ENCODE measurements at places on chromosomes 2 and 18.
A peak's percentile ranks its signal among the peaks of the same experiment; 100 is the strongest.

- DNase-seq: no peak
Observed at GRCh38 chr2:205802065-205802464, 119.8 kb downstream of the NRP2 start.

DNA sequence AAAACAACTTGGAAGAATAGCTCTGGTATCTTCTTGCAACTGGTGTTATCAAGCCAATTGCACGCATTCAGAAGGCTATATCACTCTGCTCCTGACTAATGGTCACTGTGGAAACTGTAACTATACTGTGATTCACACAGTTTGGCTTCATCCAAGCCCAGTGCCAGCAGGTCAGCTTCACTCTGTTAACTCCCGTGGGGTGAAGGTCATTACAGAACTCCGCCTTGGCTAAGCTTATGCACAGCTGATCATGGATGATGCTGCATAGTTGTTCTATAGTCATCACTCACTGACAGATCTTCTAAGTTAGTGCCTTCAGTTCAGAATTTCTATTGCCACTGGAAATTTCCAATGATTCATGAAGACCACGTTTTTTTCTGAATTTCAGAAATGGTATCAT lies 497.2 kb upstream of the NETO1 start:
- DNase-seq: no peak

DNA sequence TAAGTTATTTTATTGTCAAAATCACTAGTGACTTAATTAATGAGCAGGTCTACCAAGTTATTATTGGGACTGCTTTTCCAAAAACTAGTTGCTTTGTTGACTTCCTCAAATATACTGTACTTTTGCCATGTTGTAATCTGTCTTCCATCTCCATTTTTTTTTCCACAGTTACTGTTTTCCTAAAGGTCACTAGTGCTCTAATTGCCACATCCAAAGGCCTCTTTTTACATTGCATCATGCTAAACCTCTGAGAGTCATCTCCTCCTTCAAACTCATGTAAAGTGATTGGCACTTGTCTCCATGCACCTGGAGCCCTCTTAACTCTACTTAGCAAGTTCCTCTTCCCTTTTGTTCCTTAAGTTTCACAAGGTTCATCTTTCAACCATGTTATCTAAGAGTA lies 11.8 kb downstream of the PMAIP1 start:
- no peak for DNase-seq

DNA sequence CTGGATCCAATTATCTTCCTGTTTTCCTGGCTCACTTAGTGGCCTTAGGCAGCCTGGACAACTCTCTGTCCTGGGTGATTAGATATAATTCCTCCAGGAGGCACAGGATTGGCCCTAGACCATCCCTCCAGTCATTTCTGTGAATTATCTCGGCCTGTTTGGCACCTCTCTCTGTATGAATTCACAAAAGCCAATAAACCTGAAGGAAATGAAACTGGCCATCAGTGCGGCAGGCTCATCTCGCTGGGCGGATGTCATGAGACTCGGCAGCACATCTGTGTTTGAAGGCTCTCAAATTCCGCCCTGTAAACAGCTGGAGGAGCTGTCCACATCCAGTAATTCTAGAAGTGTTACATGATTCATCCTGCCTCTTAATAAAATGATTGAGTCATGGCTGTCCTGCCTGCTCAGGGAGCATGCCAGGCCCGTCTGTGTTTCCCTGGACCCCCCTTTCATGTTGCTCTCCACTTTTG lies 38.6 kb downstream of the ACOXL start:
- DNase-seq: no peak

- DNase-seq: no peak
Observed at GRCh38 chr2:241858206-241859016, at the start of gene PDCD1. Gene PDCD1 (minus strand): TSS chr2:241858894. CDS start chr2:241858838, 56 bp downstream.

- no peak for DNase-seq
Observed at GRCh38 chr18:27996801-27997272, 180.1 kb downstream of the CDH2 start.

DNA sequence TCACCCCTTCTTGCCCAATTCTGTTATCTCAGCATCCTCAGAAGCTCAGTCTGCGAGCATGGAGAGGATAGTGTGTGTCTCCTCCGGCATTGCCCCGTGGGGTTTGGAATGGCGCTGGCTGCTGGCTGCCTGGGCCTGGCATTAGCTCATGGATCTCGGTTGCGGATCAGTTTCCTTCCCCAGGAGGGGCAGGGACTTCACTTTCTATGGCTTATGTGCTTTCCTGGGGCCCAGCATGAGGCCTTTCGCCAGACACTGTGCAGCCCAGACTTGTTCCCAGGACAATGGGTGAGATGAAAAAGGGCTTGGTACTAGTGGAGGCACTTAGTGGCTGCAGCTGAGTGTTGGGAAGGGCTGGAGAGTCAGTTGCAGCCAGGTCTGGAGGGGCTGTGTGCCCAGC lies 143.3 kb downstream of the GLI2 start:
- no peak for DNase-seq

DNA sequence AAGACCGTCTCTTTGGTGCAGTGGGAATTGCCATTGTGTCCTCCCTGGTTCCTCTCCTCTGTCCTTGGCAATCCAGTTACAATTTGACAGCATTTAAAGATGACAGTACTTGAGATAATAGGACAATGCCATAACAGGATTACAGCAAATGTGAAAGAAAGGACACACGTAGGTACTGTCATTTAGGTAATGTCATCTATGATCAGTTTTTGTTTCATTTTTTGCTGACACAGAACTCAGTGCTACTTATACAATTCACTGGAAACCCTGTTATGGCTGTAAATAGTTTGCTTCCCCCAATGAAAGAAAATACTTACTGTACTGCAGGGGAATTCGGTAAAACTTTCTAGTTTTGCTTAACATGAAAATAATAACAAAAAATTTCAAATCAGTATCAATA lies 65.2 kb downstream of the BCL11A start:
- no peak for DNase-seq

DNA sequence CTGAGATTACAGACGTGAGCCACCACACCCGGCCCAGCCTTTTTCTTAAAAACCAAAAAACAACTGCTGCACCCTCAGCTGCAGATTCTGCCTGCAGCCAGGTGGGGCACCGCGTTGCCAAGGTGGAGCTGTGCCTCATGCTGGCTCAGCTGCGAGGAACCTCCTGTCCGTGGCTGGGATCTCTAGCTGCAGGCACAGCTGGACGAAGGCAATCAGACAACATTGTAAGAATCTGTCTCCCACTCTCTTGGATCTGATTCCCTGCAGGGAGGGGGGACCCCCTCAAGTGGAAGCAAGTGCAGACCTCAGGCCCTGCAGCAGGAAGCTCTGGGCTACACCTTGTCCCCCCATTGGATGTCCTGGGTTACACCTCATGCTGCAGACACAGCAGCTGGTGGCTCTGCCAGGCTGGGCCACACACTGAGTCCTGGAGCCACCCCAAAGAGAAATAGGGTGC lies 24.1 kb downstream of the CIDEA start:
- no peak for DNase-seq

- DNase-seq: no peak
Observed at GRCh38 chr18:12397793-12398192, 9.9 kb upstream of the PRELID3A start.

- no peak for DNase-seq
Observed at GRCh38 chr18:49061239-49061990, 110.7 kb upstream of the SMAD7 start.

GRCh38 chr2:5846881-5847280 lies 154.7 kb downstream of the SOX11 start:
- no peak for DNase-seq

- peak; percentile 92 for DNase-seq
Observed at GRCh38 chr18:58119819-58120218, 75.8 kb downstream of the NEDD4L start.

DNA sequence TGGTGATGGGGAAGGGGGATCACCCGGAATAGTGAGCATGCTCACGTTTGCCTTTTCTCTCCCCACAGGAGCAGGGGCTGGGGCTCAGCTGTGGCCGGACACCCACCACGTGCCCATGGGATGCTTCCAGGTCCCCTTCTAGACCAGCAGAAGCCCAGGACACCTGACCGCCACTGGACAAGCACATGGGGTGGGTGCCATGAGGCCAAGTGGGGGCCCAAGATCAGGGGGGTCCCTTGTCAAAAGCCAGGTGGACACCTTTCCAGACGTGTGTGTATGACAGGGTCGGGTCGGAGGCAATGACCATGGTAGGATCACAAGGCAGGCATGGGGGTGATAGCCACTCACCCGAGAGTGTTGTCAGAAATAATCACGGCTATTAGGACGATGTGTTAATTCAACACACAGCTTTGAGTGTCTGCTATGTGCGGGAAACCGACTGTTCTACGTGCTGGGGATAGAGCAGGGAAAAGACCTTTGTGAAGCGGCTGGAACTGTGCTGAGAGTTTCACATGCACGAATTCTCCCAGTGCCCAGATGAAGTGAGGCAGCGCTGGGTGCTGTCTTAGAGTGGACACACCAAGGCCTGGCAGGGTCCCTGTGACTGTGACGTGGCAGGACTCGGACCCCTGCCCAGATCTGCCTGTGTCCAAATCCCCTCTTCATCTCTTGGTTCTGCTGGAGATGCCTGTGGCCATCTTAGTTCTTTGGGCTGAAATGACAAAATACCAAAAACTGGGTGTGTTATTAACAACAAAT lies 244.7 kb downstream of the NDUFA10 start:
- no peak for DNase-seq

DNA sequence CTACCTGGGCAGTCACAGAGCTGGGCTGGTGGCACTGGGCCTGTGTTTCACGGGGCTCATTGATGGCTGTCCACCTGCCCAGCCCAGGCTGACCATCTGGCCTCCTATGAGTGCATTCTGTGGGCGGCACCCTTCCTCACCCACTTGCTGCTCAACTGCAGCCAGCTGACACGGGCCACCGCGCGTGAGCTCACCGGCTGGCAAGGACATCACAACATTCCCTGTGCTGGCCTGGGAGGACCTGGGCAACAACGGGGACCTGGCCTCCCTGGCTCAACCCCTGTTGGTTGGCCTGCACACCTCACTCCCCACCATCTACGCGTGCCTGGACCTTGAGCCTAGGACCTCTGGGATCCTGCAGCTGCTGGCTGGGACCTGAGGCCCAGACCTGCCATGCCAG lies 98.2 kb upstream of the DTNA start:
- no peak for DNase-seq

DNA sequence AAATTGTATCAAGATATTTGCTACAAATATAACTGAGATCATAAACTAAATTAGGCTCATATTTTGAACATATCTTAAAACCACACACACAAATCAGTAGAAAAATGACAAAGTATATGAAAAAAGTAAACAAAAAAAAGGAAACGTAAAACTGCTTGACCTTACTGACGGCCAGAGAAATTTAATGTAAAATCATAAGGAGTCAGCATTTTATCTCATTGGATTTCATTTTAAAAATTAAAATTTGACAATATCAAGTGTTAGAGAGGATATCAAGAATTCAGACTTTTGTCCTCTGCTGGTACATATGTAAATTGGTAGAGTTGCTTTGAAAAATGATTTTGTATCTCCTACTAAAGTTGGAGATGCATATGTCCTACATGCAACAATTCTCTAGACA lies 209.2 kb upstream of the ZC3H15 start:
- no peak for DNase-seq

- DNase-seq: no peak
Observed at GRCh38 chr18:56662063-56662408, 10.9 kb downstream of the WDR7 start.

GRCh38 chr2:218387369-218388194 lies 5.5 kb downstream of the SLC11A1 start:
- DNase-seq: no peak

DNA sequence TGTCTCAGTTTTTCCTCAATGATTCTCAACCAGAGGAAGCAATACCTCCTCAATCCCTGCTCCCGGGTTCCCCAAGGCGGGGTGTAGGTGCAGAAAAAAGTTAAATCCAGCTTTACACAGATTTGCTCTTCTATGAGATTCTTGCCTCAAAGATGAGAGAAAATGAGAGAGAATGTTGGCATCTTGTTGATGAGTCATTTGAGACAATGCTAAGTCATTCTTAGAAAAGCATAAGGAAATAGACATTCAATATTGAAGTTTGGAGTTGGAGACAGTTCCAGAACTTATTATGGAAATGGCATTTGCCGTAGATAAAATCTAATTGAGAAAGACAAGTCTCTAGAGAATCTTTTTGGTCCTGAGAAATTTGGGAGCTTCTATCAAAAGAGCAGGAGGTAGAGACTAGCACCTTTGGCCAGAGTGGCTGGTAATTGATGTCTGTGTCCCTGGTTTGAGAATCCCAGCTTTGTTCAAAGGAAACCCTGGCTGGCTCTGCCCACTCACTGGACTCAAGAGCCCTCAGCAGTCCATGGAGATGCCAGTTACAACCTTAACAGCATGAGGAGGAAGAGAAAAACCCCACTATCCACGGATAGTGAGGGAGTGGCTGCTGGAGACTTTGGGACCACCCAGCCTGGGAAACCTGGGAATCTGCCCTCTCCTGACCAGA lies 181.2 kb downstream of the FAM124B start:
- no peak for DNase-seq

GRCh38 chr18:1916869-1917523 lies 654.3 kb downstream of the METTL4 start:
- DNase-seq: no peak

DNA sequence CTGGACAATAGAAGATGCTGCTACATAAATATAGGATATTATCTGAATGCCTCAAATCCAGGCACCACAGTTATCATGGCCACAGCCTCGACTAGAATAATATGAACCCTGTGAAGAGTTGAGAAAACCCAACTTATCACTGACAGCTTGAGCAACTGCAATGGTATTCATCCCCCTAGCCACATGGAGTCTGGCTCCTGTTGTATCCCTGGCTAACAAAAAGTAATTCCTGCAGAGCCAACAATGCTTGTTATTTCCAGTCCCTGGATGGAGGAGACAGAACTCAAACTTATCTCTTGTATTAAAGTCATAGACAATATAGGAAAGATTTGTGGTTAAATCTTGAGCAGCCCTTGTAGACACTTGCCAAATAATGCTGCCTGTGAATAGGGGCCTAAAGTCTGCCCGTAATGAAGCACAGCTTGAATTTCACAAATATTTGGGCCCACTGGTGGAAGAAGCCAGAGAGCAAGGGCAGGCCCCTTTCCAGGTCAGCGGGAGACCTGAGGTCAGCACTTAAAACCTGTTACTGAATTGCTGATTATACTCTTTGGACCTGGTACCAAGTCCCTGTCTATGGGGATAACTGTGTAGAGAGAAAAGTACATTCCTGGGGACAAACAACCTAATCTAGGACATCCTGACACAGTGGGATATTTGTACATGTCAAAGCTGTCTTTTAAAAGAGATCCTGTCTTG lies 28.4 kb upstream of the SUCLG1 start:
- no peak for DNase-seq

DNA sequence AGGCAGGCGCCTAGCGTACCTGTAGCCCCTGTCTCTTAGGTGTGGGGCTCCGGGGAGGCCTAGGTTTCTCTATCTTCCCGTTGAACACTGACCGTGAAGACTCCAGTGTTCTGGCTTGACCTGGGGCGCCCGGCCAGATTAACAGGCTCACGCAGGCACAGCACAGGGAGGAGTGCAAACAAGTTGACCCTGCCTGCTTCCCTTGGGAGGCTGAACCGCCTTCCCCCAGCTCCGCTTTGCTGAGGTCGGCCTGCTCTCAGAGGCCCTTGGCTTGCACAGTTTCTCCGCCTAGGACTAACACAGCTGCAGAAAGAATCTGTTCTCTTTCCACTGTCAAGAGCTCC lies 567 bp downstream of the PCYOX1 start:
- DNase-seq: no peak

Data from D721Med (cell line).